GM12892 (cell line): ENCODE measurements at places on chromosomes 1 and 21.

DNA sequence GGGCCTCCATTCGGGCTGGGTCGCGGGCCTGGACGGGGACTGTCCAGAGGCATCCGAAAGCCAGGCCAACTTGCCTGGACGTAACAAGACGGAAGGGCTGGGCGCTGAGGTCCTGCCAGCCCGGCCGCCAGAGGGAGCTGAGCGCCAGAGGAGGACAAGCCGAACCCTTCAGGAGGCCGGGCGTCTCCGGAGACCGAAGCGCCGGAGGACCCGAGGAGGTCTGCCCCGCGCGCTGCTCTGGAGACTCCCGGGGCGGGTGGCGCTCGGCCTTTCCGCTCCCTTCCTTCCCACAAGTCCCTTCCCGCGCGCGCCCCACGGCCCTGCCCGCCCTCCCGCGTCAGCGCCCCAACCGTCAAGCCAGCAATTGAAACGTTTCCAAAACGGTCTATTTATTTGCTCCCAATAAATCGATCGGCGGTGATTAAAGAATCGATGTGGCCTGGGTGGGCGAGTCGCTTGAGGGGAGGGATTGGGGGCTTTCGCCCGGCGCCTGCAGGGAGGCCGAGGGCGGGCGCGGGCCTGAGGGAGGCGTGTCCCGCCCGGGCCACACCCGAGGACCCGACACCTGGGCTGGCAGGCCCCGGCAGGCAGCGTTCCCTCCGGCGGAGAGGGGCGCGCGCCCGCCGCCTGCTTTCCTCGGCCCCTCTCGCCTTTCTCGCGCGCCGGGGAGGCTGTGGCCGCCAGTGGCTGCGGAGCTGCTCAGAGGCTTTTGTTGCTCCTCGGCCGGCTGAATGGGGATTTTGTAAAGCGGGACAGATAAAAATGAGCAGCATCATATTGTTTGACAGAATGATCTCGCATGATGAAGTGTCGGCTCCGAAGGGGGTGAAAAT lies 5.2 kb upstream of the FOXD3 start:
- peak; percentile 80 for DNase-seq

GRCh38 chr1:54906586-54906985 lies 19.6 kb upstream of the DHCR24 start:
- DNase-seq, result no peak

DNA sequence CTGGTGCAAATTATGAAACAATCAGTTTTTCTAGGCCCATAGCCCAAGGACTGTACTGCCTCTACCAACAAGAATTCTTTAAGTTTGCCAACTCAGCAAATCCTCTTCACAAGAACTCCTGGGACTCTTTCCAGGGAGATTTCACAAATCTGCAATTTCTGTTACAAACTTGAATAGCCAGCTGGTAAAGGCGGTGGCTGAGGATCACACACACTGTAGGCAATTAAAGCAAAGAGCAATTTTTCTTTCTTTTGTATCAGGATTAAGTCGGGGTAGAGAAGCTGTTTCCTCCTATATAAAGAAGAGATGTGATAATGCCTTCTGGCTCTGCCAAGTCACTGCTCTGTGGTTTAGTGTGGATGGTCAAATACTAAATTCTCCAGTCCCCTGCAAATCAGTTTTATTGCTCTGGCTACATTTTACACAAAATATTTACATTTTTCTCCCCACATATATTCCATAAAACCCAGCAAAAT lies 1.7 kb downstream of the ALDH9A1 start:
- no peak for DNase-seq

DNA sequence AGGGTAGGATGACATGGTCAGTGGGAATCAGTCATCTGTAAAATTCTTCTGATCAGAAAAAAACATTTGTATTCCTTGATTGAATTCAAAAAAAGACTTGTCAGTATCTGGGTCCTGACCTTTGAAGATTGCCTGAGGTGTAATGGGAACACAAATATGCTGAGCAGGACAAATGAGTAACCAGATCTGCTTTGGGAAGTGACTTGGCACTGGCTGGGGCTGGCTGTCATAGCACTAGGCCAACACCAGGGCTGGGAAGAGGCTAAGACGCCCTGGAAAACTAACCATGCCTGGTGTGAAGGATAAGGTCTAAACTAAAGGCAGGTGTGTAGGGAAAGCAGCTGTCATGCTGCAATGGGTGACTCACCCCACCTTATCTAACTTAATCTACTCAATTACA lies 452.9 kb upstream of the BEND5 start:
- no peak for DNase-seq

GRCh38 chr1:33234588-33234990 lies 21.7 kb upstream of the ZNF362 start:
- no peak for DNase-seq

DNA sequence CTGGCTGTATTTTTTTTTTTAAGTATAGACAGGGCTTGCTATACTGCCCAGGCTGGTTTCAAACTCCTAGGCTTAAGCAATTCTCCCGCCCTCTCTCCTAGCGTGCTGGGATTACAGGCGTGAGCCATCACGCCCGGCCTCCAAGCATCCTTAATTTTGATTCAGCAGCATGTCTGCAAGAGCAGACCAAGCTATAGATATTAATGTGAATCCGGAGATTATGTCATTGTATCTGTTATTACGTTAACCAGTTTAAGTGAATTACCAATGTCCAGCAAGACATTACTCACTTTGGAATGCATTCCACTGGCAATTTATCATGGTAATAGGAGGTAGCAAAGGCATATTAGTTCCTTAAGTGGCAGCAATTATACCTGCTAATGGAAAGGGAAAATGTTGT lies 179.7 kb downstream of the CHRM3 start:
- DNase-seq, result no peak

DNA sequence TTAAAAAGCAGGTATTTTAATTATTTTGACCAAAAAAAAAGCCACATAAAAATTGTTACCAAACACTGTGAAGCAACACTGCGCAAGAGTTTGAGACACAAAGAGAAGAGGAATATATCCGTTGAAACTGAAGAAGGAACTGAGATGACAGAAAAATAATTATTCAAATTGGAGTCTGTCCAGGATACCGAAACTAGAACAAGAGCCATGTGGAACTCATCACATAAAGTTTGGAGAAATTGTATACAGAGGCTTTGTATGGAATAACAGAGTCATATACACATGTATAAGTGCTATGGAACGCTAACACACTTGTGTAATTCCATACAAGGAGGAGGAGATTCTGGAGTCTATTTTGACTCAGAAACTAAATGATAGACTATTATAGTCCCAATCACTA lies 675.1 kb upstream of the ADGRL2 start:
- DNase-seq, result no peak

DNA sequence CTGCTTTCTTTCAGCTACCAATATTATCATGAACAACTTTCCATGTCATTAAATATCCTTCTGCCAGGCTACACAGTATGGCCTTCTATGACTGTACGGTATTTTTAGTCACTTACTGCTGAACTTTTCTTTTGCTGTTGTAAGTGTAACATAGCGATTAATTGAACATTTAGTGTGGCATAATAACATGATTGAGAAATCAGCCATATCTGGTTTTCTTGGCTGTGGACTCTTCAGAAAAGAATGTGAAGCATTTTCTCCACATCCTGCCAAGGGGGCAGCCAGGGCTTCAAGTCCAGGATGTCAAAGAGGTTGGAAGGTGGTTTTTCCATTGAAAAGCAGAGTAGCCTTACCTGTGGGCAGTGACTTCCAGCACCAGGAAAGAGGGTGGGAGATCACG lies 8.8 kb upstream of the AHCYL1 start:
- DNase-seq, result no peak

DNA sequence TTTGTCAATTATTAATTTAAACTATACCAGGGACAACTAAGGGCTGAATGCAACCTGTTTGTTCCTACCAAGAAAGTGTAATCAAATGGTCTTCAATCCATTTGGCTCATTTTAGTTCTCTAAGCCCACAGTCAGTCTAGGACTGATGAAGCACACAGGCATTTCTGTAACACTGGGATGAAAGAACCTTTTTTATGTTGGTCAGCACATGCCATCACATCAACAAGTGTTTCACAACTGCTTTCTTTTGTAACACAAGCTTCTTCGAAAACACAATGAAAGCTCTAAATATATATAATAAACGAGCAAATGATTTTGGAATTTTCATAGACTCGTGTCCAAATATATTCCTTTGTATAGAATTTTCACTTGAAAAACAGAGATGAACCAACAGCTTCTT lies 28.8 kb downstream of the HEATR1 start:
- DNase-seq, result no peak

DNA sequence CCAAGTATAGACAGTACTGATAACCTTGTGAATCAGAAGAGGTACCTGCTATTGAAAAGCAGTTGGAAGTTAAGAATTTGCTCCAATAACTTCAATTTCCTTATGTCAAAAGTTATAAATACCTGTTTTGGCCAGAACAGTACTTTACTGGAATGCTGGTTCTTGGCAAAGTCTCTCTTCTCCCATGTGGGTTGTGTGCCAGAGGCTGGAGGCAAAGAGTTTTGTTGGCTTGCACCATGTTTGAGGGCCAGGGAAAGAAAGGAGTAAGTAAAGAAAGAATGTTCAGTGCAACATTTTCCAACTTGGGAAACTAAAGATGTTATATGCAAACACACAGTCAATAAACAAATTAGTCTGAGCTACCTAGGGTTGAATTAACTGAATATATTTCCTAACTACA lies 67.0 kb upstream of the DYNLT5 start:
- no peak for DNase-seq

DNA sequence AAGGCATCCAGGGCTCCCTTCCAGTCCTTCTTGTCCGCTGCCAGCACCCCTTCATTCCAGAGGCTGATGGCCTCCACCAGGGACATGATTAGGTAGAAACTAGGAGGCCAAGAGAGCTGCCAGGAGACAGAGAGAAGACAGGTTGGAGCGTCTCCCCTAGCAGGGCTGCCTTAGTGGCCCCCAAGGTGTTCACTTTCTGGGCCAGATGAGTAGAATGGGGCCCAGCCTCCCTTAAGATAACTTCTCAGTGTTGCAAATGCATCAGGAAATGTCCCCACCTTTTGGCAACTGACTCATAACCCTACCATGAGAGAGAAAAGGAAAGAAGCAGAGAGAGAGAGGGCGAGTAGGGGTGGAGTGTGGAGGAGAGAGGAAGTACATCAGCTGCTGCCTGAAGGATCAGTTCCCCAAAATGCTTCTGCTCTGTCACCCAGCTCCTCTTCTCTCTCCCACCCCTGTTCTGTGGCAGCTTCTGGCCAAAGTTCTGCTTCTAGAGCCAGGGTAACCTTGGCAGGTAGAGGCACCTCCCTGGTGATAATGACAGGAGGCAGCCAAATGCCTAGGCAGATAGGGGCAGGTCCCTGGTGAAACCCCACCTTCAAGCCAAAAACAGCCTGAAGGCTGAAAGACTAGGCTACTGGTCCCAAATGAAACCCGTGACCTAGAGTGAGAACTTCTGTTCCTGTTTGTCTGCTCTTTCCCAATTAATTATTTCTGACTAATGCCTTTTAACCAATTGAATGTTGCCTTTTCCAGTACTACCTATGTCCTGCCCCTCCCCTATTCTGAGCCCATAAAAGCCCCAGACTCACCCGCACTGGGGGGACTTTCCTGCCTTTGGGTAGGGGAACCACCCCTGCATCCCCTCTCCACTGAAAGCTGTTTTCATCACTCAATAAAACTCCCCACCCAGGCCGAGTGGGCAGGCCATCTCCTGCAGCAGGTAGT lies at the start of gene NCF2:
Gene NCF2 (minus strand): TSS at position 216 of the 948 bp plus-strand sequence. CDS start 130 bp downstream, at position 86.
- DNase-seq, result peak; percentile 45

- no peak for DNase-seq
Observed at GRCh38 chr1:162678439-162678838, 46.2 kb downstream of the DDR2 start.

GRCh38 chr1:42333662-42334239 lies 1.3 kb downstream of the FOXJ3 start:
- DNase-seq, result no peak

DNA sequence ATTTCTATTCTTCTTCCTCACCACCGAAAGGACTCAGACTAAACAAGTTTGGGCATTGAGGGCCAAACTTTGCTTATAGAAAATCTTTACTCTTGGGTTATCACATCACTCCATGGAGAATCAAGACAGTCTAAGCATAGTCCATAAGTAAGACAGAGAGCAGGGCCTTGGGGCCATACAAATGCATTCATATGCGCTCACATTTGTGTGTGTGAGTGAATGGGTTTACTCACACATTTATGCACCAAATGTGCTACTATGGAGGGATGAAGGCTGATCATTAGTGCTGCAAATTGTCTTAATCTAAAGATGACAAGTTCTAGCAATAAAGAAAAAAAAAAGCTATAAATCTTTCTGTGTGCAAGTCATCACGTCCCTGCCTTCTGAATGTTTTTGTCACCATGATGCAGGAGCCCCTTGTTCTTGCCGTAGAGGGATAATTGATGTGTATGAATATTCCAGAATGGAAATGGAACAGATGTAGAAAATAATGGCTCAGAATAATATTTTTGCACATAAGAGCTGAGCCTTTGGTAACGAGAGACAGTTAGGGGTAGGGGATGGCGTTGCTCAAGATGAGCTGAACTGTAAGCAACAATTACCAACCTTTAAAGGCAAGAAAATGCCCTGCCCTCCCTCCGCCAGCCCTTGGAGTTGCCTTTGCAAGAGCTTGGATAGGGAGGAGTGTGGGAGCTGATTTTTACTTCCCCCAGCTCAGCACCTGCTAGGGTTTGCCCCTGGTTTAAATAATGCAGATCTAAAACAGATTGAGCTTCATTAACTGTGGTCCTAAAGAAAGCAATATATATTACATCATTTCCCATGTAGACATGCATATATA lies 52.3 kb upstream of the IKBKE start:
- DNase-seq, result no peak

DNA sequence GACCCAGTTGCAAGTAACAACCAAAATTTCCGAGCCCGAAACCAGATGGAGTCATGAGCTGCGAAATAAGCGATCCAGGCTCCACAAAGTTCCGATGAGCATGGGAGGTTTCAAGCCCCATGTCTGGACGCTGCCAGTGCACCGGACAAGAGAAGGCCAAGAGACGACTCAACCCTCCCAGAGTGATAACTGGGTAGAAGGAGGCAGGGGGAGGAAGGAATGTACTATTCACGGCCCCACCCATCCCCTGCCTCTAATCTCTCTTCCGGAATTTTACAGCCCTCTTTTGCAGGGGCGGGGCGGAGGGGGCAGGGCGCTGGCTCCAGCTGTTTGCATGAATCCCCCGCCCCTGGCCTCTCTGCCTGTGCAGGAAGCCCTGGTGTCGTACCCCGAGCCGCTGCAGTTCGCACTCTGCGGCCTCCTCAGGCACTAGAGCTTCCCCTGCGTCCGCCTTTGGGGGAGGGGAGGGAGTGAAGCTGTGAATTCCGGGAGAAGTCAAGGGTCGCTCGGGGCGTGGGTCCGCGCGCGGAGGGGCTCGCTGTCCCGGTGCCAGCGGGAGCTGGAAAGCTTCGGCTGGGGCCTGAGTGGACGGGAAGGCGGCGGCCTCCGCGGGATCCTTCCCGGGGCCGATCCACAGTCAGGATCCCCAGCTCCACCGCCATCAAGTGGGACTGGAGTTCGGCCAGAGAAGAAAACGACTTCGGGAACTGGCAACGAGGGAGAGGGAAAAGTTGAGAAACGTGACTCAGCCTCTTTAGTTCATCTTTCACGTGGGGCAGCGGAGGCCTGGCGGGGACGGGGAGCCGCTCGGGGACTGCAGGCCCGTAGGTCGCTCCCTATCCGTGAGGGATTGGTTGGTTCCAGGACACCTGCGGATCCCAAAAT lies 6.3 kb upstream of the PTP4A2 start:
- DNase-seq, result peak; percentile 88
